Suppressor macrophage treated with lipopolysaccharide for 4 hours (primary cell): ENCODE measurements at places on chromosomes 12 and 14.

GRCh38 chr14:92585981-92586937 lies 72.7 kb downstream of the RIN3 start:
- DNase-seq: peak; percentile 87

DNA sequence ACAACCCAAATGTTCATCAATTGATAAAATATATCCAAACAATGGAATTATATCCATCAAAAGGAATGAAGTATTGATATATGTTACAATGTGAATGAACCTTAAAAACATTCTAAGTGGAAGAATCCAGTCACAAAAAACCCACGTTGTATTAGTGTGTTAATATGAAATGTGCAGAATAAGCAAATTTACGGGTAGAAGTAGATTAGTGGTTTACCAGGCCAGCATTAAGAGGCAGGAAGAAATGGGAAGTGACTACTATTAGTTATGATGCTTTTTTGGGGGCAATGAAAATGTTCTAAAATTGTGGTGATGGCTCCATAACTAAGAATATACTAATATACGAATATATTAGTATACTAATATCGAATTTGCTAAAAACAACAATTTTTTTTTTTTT lies 1.5 kb downstream of the COX16 start:
- DNase-seq: no peak

GRCh38 chr12:95674631-95675030 lies 115.9 kb downstream of the NTN4 start:
- DNase-seq: no peak

GRCh38 chr14:93965287-93965821 lies 11.0 kb downstream of the ASB2 start:
- peak; percentile 40 for DNase-seq

- DNase-seq: no peak
Observed at GRCh38 chr14:23544511-23545447, 6.8 kb downstream of the ZFHX2 start.

GRCh38 chr12:70638639-70639360 lies 1.6 kb upstream of the PTPRB start:
- no peak for DNase-seq

DNA sequence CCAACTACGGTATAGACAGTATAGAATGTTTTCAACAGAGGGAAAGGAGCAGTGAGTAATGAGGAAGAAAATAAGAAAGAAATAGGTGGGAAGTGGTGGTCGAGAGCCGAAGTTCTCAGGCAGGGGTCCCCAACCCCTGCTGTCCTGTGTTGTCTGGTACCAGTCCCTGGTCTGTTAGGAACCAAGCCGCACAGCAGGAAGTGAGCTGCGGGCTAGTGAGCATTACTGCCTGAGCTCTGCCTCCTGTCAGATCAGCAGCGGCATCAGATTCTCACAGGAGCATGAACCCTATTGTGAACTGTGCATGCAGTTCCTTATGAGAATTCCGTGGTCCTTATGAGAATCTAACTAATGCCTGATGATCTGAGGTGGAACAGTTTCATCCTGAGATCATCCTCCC lies 107.3 kb upstream of the PTPRR start:
- no peak for DNase-seq

- peak; percentile 82 for DNase-seq
Observed at GRCh38 chr14:72164420-72165228, 232.4 kb downstream of the RGS6 start.

- DNase-seq: peak; percentile 70
Observed at GRCh38 chr12:64450711-64451486, 1.0 kb upstream of the TBK1 start.

- no peak for DNase-seq
Observed at GRCh38 chr12:113762882-113763816, 203.0 kb downstream of the RBM19 start.

DNA sequence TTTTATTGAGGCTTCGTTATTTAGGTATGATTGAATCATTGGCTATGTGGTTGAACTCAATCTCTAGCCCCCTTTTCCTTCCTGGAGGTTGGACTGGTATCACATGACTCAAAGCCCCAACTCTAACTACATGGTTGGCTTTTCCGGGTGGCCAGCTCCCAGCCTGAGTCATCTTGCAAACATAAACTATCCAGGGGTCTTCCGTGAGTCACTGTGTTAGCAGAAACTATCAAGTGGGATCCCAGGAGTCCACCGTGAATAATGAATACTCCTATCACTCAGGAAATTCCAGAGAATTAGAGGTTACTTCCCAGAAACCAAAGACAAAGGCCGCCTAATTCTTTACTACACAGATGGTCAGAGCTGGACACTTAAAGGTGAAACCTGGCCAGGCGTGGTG lies 19.7 kb upstream of the PLEKHD1 start:
- DNase-seq: no peak

DNA sequence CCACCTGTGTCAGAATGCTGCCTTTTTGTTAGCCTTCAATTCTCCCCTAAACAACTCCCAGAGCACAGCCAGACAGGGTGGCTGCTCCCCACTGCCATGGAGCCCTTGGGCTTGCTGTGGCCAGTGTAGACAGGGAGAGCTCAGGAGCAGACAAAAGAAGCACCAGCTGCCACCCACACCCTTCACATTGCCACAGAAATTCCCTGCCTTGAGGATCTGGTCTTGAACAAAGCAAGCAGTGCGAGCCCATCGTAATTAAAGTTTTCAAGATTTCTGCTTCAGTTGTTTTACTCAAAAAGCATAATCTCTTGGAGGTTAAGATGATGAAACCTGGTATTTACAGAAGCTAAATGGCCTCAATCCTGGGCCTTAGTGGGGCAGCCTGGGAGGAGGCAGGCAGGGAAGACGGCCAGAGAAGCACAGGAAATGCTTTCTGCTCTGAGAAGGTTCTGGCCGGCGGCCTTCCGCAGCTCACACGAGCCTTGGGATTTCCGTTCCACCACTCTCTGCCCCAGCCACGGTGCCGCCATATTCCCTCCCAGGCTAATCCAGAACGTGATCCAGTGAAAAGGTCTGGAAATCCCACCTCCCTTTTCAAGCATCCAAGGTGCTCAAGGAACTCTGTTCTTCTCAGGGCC lies 535.2 kb downstream of the BCL11B start:
- DNase-seq: no peak

- peak; percentile 70 for DNase-seq
Observed at GRCh38 chr14:75566321-75566720, 12.1 kb upstream of the FLVCR2 start.

DNA sequence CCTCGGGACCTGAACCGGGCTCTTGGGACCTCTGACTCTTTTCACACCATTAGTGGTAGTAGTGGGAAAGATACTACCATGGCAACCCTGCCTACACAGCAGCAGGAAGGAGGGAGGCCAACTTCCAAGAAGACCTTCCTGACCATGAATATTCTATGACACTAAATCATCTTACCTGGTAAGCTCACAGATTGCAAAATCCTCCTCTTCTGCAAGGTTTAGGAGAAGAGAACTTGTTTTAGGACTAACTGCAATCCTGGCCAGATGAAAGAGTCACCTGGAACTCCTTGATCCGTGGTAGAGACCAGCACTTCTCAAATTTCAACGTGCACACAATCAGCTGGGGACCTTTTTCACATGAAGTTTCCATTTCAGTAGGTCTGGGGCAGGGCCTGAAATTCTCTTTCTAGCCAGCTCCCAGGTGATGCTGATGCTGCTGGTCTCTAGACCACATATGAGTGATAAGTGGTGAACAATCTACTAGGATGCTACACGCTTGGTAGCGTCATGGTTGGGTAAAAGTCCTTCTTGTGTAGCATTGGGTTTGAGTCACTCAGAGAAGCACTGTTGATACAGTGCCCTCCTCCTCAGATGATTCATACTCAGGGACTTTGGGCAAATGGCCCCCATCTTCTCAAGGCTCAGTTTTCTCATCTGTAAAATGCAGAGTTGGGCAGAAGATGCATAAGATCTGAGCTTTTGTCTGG lies 35.6 kb upstream of the FICD start:
- no peak for DNase-seq

GRCh38 chr12:118103201-118103600 lies 610 bp downstream of the VSIG10 start:
- DNase-seq: peak; percentile 8

- DNase-seq: no peak
Observed at GRCh38 chr14:72416892-72417291, 477.0 kb downstream of the DPF3 start.

- DNase-seq: no peak
Observed at GRCh38 chr14:88029500-88029899, 24.6 kb downstream of the GPR65 start.

GRCh38 chr12:24212496-24212895 lies 263.0 kb upstream of the SOX5 start:
- no peak for DNase-seq

- DNase-seq: no peak
Observed at GRCh38 chr14:34554540-34555250, 15.2 kb upstream of the EAPP start.

- DNase-seq: no peak
Observed at GRCh38 chr12:107349008-107349747, 255.8 kb upstream of the CRY1 start.

- DNase-seq: peak; percentile 55
Observed at GRCh38 chr14:39050389-39050788, 52.6 kb downstream of the SEC23A start.

DNA sequence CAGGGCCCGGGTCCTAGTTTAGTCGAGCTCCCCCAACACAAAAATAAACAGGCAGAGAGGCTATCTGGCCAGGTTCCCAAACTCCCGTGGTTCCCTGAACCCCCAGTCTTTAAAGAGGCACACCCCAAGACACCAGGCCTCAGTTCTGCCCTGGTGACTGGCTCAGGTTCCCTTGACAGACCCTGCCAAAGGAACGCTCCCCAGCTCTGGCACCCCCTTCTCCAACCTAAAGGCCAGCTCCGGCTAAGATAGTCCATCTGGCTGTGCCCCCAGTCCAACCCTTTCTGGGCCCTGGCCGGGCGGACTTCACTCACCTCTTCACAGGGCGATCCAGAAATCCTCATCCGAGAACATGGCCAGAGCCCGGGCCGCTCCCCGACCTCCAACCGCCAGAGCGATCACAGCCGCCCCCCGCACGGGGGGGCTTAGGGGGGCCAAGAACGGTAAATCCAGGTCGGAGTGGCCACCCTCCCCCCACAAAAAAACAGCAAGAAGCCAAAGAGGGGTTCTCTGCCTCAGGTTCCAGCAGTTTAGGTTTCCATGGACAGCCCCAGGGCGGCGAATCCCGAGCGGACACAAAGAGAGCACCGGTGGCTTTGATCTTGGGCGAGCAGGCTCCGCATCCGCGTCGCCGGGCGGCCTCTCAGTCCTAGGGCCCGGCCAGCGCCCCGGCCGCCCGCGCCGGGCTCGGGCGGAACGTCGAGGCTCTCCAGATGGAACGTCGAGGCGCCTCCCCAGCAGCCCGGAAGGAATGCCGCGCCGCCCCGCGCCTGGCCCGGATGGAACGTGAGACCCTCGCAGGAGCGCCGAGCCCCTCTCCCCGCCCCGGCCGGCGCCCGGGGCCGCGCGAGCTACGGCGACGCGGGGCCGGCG lies 1.1 kb downstream of the KMT2D start:
- peak; percentile 41 for DNase-seq

- DNase-seq: no peak
Observed at GRCh38 chr12:47980779-47981495, 17.5 kb downstream of the TMEM106C start.

- no peak for DNase-seq
Observed at GRCh38 chr12:106019144-106019543, 119.6 kb downstream of the NUAK1 start.

DNA sequence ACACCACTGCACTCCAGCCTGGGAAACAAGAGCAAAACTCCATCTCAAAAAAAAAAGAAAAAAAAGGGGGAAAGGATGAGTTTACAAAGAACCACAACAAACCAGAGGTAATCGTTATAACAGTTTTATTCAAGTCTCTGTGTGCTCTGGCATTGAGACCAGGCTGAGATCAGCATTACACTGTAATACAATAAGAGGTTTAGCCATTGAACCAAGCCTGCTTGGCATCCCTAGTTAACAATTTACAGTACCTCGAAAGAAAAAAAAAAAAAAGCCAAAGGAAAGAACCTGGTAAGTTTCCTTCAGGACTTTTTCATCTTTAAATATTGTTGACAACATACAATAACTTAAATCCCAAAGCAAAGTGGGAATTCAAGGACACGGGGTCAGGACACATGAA lies 80.7 kb downstream of the TTC9 start:
- DNase-seq: no peak

DNA sequence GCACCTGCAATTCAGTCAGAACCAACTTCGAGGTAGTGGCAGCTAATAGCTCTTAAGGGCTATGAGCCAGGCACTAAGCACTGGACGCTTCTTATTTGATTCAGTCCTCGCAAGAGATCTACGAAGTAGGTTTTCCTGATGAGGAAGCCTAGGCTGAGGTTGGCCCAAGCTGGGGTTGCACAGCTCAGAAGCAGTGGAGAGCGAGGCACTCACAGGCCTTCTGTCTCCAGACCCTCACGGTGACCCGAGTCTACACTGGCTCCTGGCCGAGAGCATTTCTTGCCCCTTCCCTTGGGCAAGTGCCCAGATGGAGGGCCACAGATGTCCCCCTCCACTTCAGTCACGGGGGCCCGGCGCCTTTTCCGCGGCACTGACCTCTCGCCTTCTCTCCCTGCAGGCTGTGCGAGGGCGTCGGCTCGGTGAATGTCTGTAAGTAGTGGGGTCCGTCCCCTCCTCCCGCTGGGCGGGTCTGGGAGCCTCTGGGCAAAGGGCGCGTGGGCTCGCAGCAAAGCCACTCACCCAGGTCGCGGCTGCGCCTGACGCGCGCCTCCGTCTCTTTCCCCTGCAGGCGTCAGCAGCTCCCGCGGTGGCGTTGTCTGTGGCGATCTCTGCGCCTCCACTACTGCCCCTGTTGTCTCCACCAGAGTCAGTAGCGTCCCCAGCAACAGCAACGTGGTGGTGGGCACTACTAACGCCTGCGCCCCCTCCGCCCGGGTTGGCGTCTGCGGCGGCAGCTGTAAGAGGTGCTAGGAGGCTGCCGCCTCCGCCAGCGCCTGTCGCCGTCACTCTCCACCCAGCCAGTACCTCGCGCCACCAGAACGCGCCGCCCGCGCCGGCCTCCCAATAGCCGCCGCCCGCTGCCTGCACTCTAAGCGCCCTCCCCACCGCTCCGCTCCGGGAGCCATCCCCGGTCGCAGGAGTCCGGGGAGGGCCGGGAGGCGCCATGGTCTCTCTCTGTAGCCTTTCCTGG lies 13.1 kb downstream of the KRT83 start:
- DNase-seq: peak; percentile 44

DNA sequence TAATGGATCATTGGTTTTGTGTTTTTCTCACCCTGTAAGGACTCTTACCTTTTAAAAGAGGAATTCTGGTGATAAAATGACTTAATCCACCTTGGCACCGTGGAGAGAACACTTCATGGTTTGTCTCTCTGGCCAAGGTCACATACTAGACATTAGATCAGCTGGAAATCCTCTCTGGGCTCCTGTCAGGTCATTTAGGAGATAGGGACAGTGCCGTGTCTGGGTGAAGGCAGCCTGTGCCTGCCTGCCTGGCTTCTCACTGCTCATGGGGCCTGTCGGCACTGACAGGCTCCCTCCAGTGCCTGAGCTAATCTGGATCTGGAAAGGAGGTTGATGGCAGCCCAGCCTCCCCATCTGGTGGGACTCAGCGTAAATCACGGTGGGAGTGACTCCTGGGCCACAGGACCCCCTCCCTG lies 5.7 kb downstream of the CRADD start:
- DNase-seq: no peak
